ENCODE measurements at places on chromosomes 5 and 9.

GRCh38 chr9:99601571-99602111 is 220.0 kb upstream of the NR4A3 start:
- peak; percentile 18 for DNase-seq

GRCh38 chr9:21031091-21031807 is at the start of gene HACD4:
Gene HACD4, minus strand, starts transcription at chr9:21031640. Its CDS starts 50 bp downstream, at chr9:21031590.
- peak; percentile 63 for DNase-seq

DNA sequence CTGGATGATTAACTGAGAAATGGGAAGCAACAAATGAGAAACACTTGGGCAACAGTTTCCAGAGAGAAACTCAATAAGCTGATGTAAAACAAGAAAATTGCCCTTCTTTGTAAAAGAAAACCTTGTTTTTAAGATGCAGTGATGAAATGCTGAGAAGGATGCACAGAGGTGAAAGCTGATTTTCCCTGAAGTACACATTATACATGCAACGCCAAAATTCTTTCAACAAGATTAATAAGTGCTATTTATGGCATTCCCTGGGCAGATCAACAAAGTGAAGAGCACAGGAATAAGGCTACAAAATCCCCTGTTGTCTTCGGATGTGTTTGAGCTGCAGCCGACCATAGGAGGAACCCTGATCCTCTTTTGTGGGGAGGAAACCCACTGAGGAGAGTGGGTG is 208.0 kb upstream of the ANKH start:
- DNase-seq, result no peak

DNA sequence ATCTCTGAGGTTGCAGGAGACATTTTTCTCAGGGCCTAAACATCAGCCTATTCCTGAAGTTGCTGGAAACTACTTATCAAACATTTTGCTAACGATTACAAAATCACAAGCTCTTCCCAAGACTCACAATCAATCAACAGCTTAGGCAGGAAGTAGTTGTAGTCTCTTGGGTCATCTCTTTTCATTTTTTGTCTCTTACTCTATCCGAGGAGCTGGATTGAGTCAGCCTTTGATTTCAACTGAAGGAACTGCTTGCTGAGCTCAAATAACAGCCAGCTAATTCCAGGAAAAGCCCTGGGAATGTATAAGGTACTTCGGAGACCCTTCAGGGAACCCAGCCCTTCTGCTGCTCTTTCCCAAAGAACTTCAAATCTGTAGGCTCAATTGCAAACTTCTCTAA is 398.9 kb downstream of the PLK2 start:
- no peak for DNase-seq

- DNase-seq, result no peak
Observed at GRCh38 chr9:120841930-120842684, 615 bp downstream of the PSMD5 start.

GRCh38 chr5:122350496-122350895 is 38.5 kb downstream of the SNCAIP start:
- peak; percentile 10 for DNase-seq

GRCh38 chr9:124769549-124770358 is 1.4 kb downstream of the NR6A1 start:
- DNase-seq, result peak; percentile 52

DNA sequence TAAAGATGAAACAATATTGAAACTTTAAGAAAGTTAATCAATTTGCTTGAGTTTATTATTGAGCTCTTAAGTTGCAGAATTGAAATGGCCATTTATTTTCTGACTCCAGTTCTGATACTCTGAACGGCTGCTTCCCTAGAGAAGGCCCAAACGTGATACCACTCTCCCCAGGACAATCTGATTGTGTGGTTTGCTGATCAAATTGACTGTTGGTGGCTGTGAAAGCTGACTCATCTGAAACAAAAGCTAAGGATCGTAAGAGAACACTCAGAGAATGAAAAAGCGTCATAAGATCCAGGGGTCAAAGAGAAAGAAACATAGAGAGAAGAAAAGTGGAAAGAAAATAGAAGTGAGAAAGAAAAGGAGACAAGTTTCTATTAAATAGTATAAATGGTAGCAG is 147.2 kb downstream of the IZUMO3 start:
- DNase-seq, result no peak

DNA sequence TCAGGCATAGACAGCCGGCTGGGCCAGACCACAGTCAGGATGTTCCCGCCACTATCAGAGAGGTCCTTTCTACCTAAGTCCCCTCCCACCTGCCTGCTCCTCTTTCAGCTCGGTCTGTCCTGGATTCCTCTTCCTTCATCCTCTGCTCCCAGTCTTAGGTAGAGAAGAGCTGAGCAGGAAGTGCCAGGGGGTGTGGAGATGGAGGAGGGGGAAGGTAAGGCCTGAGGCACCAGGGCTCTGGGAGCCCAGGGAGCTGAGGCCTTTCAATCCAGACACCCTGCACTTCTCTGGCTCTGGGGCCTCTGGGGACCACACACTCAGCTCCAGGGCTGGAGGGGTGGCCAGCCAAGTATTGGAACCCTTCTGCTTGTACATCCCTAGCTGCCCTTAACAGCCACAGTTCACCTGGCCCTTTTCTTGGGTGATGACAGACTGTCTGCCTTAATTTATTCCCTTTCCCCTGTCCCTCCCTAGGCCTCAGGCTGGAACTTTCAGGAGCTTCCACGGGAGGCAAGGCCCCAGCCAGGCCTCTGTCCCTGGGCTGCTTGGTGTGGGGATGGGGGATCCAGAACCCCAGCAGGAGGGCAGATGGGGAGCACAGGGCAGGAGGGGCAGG is 15.6 kb downstream of the IRF1 start:
- DNase-seq, result no peak

- DNase-seq, result peak; percentile 80
Observed at GRCh38 chr5:206406-206805, 11.5 kb downstream of the CCDC127 start.

DNA sequence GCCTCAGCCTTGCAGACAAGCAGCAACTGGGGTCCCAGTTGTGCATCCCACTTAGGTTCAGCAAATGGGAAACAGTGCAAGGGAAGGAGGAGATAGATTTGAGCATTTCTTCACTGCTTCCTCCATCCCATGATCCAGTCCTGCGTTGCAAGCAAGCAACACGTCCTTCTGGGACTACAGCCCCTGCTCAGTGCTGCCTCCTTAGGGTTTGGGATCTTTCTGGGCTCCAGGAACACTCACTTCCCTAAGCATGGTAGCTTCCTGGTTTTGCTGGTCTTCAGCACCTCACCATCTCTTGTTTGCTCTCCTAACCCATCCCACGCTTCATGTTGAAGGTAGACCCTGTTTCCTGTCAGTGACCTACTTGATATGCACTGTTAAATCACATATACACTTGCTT is 444.7 kb downstream of the MED10 start:
- no peak for DNase-seq

DNA sequence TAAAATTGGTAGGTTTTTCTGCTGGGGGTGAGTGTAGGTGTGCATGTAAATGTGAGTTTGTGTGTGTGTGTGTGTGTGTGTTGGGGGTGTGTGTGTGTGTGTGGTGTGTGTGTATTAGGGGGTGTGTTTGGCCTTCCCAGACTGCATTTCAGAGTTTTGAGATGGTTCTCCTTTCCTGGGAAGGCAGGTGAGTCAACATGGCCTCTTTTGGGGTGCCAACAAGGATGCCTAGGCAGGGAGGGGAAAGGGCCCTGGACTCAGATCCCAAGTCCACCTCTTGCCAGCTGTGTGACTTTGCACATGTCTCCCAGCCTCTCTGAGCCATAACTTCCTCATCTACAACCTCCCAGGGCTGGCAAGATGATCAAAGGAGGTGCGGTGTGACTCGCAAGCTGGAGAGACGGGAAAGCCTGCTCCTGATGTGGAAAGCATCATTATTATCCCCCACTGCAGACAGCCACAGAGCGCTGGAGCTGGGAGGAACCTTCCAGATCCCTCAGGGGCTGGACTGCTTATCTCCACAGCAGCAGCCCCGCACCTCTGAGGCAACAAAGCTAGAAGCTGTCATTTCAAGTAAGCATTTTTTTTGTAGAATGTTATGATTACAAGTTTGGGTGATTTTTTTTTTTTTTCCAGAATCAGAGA is 63.5 kb upstream of the TBC1D2 start:
- DNase-seq, result peak; percentile 35

DNA sequence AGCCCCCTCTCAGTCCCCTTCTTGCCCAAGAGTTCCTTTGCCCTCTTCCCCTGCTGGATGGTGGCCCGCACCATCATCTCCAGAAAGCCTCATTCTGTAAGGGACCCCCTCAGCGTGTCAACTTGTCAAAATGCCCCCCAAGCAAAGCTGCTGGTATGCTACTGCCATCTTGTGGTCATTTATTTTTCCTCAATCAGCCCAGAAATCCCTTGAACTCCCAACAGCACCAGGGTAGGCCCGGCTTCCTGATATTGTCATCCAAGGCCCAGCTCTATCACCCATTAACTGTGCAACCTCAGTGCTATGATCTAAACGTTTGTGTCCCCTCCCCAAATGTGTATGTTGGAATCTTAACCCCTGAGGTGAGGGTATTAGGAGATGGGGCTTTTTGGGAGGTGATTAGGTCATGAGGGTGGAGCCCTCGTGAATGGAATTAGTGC is 53.2 kb upstream of the FBXW11 start:
- no peak for DNase-seq

DNA sequence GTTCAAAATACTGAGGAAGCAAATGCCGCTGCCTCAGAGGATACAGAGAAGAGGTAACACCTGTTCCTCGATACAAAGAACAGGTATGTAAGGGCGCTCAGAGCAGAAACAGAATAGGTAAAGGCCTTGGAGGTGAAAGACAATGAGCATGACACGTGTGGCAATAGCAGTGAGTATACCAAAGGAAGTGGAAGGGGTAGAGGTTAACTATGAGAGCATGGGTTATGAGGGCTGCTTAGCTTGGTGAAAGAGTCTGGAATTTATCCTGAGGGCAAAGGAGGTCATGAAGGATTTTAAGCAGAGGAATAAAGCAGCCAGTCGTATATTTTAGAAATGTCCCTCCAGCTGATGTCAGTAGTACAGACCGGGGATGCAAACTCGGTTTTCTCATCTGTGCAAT is 269.8 kb upstream of the ZNF462 start:
- no peak for DNase-seq

GRCh38 chr5:6485441-6485840 is 36.8 kb downstream of the UBE2QL1 start:
- DNase-seq, result no peak

GRCh38 chr5:139394123-139394653 is 716 bp downstream of the PROB1 start:
- peak; percentile 65 for DNase-seq

- no peak for DNase-seq
Observed at GRCh38 chr5:151683986-151684588, 2.6 kb downstream of the SPARC start.

- DNase-seq, result no peak
Observed at GRCh38 chr5:111225926-111226325, 1.7 kb downstream of the CAMK4 start.

GRCh38 chr5:163596608-163597315 is 91.3 kb downstream of the MAT2B start:
- DNase-seq, result no peak

DNA sequence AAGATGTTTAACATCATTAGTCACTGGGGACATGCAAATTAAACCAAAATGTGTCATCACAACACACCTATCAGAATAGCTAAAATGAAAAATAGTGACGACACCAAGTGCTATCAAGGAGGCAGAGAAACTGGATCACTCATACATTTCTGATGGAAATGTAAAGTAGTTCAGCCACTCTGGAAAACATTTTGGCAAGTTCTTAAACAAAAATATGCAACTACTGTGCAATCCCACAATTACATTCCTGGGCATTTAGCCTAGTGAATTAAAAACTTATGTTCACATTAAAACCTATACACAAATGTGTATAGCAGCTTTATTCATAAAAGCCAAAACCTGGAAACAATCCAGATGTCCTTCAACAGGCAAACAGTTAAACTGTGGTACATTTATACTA is 53.1 kb downstream of the SVEP1 start:
- DNase-seq, result peak; percentile 35

GRCh38 chr9:97938081-97938644 is at the start of gene HEMGN:
Gene HEMGN, minus strand, starts transcription at chr9:97938172. Its CDS starts 36 bp downstream, at chr9:97938136.
- DNase-seq, result no peak

GRCh38 chr5:3511934-3512333 is 83.7 kb upstream of the IRX1 start:
- no peak for DNase-seq
